ENCODE measurements at places on chromosomes 4 and X. TPM values are rescaled to one million over a fixed set of nuclear protein-coding genes. Genes with fewer than 3 reads are reported as not detected.

- H3K4me1 ChIP-seq: peaks cover 14% of the 10 kb centered on the region
- H3K27ac ChIP-seq: no peak overlapping the region
- no peak overlapping the region for H3K4me3 ChIP-seq
- no peaks in the 10 kb centered on the region for H3K36me3 ChIP-seq
Observed at GRCh38 chr4:168685136-168685809, 188.4 kb downstream of the PALLD start.

GRCh38 chr4:124939908-124940307 is 227.4 kb upstream of the ANKRD50 start:
- no peaks in the 10 kb centered on the region for H3K27me3 ChIP-seq
- no peaks in the 10 kb centered on the region for H3K36me3 ChIP-seq
- no peak overlapping the region for H3K4me3 ChIP-seq
- H3K4me1 ChIP-seq: peaks cover 29% of the 10 kb centered on the region
- no peak for DNase-seq
- H3K27ac ChIP-seq: no peak overlapping the region

DNA sequence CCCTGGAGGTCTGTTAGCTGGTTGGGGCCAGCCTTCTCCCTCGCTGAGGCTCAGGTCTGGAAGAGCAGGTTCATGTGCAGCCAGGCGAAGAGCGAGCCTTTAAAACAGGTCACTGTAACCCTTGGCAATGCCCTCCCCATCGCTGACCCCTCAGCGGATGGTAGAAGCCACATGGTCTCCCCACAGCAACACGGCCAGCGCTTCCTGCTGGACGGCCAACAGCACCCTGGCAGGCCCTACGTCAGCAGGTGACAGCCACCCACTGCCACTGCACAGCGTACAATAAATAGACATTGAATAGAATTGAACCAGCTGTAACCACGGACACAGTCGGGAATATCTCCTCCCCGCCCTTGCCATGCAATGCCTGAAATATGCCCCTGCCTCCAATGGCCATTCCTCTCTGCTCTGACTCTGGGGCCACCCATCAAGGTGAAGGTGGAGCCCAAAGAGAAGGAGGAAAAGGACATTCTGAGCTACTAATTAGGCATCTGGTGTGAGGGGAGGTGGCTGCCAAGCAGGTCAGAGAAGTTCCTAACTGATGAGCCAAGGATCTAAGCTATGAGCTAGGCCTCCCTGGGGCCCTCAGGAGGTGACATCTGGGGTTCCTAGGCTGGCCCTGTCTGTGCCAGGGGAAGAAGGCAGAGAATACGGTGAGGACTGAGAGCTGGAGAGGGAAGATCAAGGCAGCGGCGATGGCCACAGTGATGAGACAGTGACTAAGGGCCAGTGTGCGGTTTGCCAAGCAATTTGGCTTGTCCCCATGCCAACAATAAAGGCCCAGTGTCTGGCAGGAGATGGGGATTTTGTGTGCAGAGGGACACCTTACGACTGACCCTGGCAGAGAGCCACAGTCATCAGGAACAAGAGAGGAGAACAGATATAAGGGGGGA is 202.3 kb downstream of the BCOR start:
- H3K4me1 ChIP-seq: peaks cover 50% of the 10 kb centered on the region
- H3K27me3 ChIP-seq: peaks cover 2% of the 10 kb centered on the region
- no peak overlapping the region for H3K4me3 ChIP-seq

DNA sequence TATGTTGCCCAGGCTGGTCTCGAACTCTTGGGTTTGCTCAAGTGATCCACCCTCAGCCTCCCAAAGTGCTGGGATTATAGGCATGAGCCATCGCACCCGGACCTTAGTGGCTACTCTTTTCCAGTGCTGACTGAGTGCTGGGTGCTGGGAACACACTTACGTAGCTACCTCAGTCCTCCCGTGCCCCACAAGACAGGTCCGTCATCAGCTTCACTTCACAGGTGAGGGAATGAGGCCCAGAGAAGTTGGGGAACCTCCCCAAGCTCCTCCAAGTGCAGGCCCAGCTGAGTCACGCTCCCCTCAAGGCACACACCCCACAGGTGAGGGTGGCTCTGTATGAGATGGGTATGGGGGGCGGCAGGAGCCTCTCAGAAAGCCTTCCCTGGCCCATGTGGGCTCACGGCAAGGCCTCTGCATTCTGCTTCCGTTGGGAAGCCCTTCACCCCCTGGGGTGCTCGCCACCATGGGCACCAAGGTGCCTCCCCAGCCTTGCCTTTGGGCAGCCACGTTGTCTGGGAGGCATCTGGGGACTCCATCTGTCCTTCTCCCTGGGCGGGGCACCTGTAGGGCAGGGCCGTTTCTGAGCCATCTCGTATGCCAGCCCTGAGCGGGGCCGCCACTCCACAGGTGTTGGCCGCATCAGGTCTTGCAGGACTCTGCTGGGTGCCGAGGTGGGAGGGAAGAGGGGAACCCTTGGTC is 28.4 kb downstream of the NSG1 start:
- no peaks in the 10 kb centered on the region for H3K27me3 ChIP-seq
- H3K27ac ChIP-seq: no peak overlapping the region
- no peak overlapping the region for H3K4me3 ChIP-seq
- peaks cover 3% of the 10 kb centered on the region for H3K4me1 ChIP-seq
- DNase-seq: no peak

- no peaks in the 10 kb centered on the region for H3K4me1 ChIP-seq
- no peaks in the 10 kb centered on the region for H3K27me3 ChIP-seq
- DNase-seq: no peak
- no peak overlapping the region for H3K4me3 ChIP-seq
- H3K27ac ChIP-seq: no peak overlapping the region
Observed at GRCh38 chr4:62193761-62194160, 993.6 kb downstream of the ADGRL3 start.

GRCh38 chrX:114774691-114775090 is 190.8 kb downstream of the HTR2C start:
- H3K4me1 ChIP-seq: peaks cover 22% of the 10 kb centered on the region
- H3K36me3 ChIP-seq: peaks cover 7% of the 10 kb centered on the region
- DNase-seq: peak; percentile 28

- no peak for DNase-seq
- H3K4me1 ChIP-seq: peaks cover 26% of the 10 kb centered on the region
- peak overlapping the region; percentile 66 for H3K27ac ChIP-seq
- H3K36me3 ChIP-seq: no peaks in the 10 kb centered on the region
Observed at GRCh38 chrX:139905051-139905450, 27.8 kb downstream of the ATP11C start.

DNA sequence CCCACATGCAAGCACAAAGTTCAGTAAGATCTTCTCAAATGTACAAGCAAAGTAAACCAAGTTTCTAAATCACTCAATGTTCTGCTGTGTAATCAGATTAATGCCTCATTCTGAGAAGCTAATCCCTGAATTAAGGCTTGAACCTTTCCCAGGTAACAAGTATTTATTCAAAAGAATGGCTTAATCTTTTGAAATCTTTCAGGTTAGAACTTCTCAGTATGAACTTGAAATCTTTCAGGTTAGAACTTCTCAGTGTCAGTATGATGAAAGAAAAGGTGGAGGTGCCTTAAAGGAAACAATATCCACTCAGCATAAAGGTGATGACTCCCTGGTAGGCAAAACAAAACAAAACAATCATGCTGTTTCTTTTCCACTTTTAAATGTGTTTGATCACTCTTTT is 29.0 kb downstream of the TMPRSS11B start:
- no peaks in the 10 kb centered on the region for H3K36me3 ChIP-seq
- no peaks in the 10 kb centered on the region for H3K27me3 ChIP-seq
- no peak overlapping the region for H3K27ac ChIP-seq
- no peak for DNase-seq
- peaks cover 20% of the 10 kb centered on the region for H3K4me1 ChIP-seq

DNA sequence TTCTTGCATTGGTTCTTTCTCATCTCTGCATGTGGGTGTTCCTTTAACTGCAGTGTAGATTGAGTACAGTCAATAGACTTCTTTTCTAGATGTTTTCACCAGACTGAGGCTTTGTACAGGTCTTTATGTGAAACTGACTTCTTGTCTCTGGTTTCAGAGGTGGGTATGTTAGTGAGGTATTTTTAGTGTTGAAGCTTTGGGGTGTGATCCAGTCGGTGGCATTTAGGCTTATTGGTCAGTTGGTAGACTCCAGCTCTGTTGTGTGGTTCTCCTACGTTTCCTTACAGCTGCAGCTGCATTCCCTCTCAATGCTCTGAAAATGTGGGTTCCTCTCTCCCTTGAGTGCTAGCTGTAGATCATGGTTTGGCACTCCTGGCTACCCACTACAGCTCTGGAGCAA is 21.3 kb upstream of the AMBN start:
- peaks cover 5% of the 10 kb centered on the region for H3K27me3 ChIP-seq
- H3K4me3 ChIP-seq: no peak overlapping the region
- H3K36me3 ChIP-seq: peaks cover 14% of the 10 kb centered on the region
- no peaks in the 10 kb centered on the region for H3K4me1 ChIP-seq
- H3K27ac ChIP-seq: no peak overlapping the region

- H3K36me3 ChIP-seq: no peaks in the 10 kb centered on the region
- no peak for DNase-seq
- H3K4me3 ChIP-seq: no peak overlapping the region
Observed at GRCh38 chrX:137067147-137067546, 33.4 kb upstream of the GPR101 start.

- DNase-seq: no peak
- no peak overlapping the region for H3K27ac ChIP-seq
- H3K4me3 ChIP-seq: no peak overlapping the region
Observed at GRCh38 chr4:35966566-35966965, 277.7 kb downstream of the ARAP2 start.

- no peak overlapping the region for H3K4me3 ChIP-seq
- no peak for DNase-seq
- H3K27me3 ChIP-seq: no peaks in the 10 kb centered on the region
- H3K4me1 ChIP-seq: peaks cover 57% of the 10 kb centered on the region
- H3K27ac ChIP-seq: peak overlapping the region; percentile 59
Observed at GRCh38 chr4:6938647-6939271, 29.1 kb downstream of the TBC1D14 start.

- H3K27ac ChIP-seq: no peak overlapping the region
- no peaks in the 10 kb centered on the region for H3K36me3 ChIP-seq
- DNase-seq: peak; percentile 60
- peak overlapping the region; percentile 8 for H3K4me3 ChIP-seq
- H3K27me3 ChIP-seq: no peaks in the 10 kb centered on the region
Observed at GRCh38 chr4:128802680-128803628, 6.5 kb upstream of the JADE1 start.

DNA sequence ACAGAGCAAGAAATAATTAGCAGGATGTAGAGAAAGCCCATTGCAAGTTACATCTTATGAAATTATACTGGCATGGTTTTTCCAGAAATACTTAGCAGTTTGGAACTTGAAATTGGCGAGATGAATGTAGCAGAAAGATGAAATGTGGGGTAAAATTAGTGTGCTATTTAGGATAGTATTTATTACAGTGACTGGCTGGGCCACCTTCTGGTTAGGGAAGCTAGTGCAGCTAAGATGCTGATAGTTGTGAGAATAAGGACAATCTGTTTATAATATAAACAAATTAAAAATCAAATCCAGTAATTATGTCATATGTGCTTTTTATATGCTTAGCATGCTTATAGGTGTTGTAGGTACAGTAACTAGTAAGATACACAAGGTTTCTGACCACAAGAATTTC is 74.8 kb downstream of the IL15 start:
- peaks cover 8% of the 10 kb centered on the region for H3K4me1 ChIP-seq
- no peak for DNase-seq
- no peak overlapping the region for H3K27ac ChIP-seq
- no peaks in the 10 kb centered on the region for H3K27me3 ChIP-seq
- H3K4me3 ChIP-seq: no peak overlapping the region

DNA sequence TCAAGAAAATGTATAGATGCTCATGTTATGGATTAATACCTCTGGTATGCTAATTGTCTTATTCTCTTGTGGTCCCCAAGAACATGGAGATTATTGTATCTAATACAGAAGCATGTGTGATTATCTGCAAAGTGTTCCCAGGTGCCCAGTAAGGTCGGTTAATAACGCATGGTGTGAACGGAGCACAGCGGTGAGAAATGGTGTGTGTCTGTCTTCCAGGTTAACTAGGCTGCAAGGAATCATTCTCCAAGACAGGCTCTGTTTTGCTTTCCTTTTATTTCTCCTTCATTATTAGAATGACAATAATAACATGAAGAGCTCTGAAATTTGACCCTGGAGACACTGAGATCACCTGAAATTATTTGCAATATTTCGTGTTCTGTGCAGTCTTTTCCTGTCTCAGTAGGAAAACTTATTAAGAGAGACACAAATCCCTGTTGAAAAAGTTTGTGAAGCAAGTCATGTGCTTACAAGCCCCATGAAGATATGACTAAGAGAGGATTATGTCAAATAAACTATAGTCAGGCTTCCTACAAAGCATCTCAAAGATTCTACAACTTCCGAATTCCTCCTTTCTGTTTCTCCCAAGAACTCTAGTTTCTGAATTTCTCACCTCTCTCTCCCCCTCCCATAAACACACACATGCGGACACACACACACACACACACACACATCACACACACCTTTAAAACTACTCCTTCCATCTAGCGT is 230.9 kb downstream of the HS3ST1 start:
- peaks cover 12% of the 10 kb centered on the region for H3K4me1 ChIP-seq
- H3K36me3 ChIP-seq: peaks cover 59% of the 10 kb centered on the region
- H3K27me3 ChIP-seq: no peaks in the 10 kb centered on the region

GRCh38 chrX:37873220-37873619 is 25.8 kb upstream of the DYNLT3 start:
- no peaks in the 10 kb centered on the region for H3K4me1 ChIP-seq
- H3K27ac ChIP-seq: no peak overlapping the region
- no peak for DNase-seq
- H3K36me3 ChIP-seq: no peaks in the 10 kb centered on the region
- H3K4me3 ChIP-seq: no peak overlapping the region
- no peaks in the 10 kb centered on the region for H3K27me3 ChIP-seq

DNA sequence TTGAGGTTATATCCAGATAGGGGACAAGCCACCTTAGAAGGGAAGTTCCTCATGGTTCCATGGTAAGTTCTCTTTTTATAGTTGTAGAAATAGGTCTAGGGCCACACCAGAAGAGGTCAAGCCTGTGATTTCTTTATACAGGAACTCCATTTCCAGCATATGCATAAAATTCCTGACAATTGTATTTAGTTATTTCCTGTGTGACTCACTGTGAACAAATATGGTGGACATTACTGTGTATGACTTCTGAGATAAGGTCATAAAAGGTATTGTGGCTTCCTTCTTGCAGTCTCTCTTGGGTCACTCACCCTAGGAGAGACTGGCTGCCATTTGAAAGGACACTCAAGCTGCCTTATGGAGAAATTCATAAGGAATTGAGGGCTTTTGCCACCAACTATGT is 2.2 kb upstream of the C4orf36 start:
- H3K4me1 ChIP-seq: peaks cover 19% of the 10 kb centered on the region
- no peak overlapping the region for H3K4me3 ChIP-seq
- DNase-seq: no peak
- H3K27me3 ChIP-seq: peaks cover 15% of the 10 kb centered on the region

- H3K27me3 ChIP-seq: no peaks in the 10 kb centered on the region
- no peak overlapping the region for H3K4me3 ChIP-seq
- no peak overlapping the region for H3K27ac ChIP-seq
Observed at GRCh38 chr4:7785017-7785416, 154.6 kb downstream of the AFAP1 start.

Gene RRH
- not detected for total RNA-seq

Gene NDNF
- 2.4 TPM for total RNA-seq

Gene MAGEC2
- 0.09 TPM for total RNA-seq

Gene ARHGEF6
- 5.6 TPM for total RNA-seq

Gene ANOS1
- total RNA-seq: 27.3 TPM

Gene ARX
- total RNA-seq: not detected

Gene SPACA5
- total RNA-seq: not detected

Gene NOCT
- total RNA-seq: 43.4 TPM

Gene MAGED4
- total RNA-seq: 76.9 TPM

All from WTC11 (cell line).